Activated CD8-positive, alpha-beta T cell treated with anti-CD3 and anti-CD28 coated beads, Interleukin-2, amount 10 ng/mL, durations not matched to agents 7 days and 5 days (primary cell): ENCODE measurements at places on chromosomes 13 and 19. TPM values are rescaled to one million over a fixed set of nuclear protein-coding genes. Genes with fewer than 3 reads are reported as not detected.
A peak's percentile ranks its signal among the peaks of the same experiment; 100 is the strongest.

TMEM59L gene
- total RNA-seq = not detected

GRCh38 chr19:58555920-58556621 is 1.2 kb upstream of the CHMP2A start:
- DNase-seq = peak; percentile 20

RFPL4AL1 gene
- not detected for total RNA-seq

GRCh38 chr13:29810145-29810742 is 40.2 kb downstream of the UBL3 start:
- no peak for DNase-seq

GRCh38 chr19:50536662-50537305 is 23.1 kb upstream of the ASPDH start:
- no peak for DNase-seq

DNA sequence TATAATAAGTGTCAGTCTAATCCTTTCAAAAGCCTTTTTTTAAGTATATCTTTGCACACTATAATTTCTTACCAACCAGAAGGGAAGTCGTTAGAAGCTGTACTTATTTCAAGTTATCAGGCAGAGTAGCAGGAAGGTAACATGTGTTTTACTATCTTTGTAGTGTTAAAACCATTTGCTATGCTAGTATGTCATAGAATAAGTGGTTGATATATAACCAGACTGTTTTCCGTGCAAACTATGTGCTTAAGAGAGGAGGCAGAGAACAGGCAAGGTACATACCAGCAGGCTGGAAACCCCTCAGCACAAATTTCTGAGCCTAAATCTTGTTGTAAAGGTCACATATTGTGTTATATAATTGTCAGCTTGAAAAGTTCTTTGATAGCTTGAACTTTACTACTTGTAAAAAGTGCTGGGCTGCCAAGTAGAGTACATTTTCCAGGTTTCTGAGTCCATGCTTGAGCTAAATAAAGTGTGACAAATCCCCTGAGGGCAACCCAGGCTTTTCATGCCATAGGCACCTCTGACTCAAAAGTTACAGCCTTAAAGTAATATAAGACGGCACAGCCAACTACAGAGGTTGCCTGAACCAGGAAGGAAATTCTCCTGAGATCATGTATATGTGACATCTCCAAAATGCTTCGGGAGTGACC is 1297.4 kb downstream of the PCDH9 start:
- no peak for DNase-seq
